ENCODE measurements at places on chromosomes 7 and 10. TPM values are rescaled to one million over a fixed set of nuclear protein-coding genes. Genes with fewer than 3 reads are reported as not detected.

Gene H2BK1
- total RNA-seq = not detected

Gene ZNF117
- total RNA-seq = 2.9 TPM

Gene PLAU
- 115 TPM for total RNA-seq

Gene ITIH5
- total RNA-seq = under 0.01 TPM

Gene CALML5
- not detected for total RNA-seq

Gene FXYD4
- total RNA-seq = not detected

Gene CALML3
- total RNA-seq = not detected

Gene SPACDR
- 1.1 TPM for total RNA-seq

Gene CCDC172
- not detected for total RNA-seq

Gene ITPRID1
- total RNA-seq = not detected

Gene KCND2
- under 0.01 TPM for total RNA-seq

- no peak for DNase-seq
Measured at GRCh38 chr10:18222866-18223265, 82.6 kb downstream of the CACNB2 start.

GRCh38 chr7:3133811-3134385, 90.2 kb upstream of the CARD11 start:
- no peak for DNase-seq

DNA sequence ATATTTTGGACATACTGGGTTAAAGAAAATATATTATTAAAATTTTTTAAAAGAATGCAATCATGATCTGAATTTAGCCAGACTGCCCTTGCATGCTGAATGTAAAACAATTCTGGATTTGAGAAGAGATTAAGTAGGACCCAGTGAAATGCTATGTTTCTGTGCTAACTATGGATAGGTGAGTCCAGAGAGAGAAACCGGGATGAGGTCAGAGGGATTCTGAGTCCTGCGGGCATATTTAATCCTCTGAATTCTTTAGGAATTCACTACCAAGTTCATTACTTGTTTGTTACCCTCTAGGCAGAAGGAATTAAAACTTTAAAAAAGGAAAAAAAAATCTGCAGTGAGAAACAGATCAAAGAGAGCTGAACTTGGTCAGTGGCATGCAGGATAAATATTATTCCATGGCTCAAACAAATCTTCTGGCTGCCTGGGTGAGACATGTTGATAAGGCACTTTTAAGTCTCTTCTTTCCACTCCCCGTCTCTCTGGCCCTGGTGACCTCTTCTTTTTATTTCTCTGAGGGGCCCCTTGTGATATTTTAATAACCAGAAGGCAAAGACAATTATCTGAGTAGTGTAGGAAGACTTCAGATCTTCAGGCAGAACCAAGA, 50.2 kb upstream of the LYZL1 start:
- no peak for DNase-seq

GRCh38 chr7:45506059-45506458, 68.1 kb upstream of the ADCY1 start:
- DNase-seq = no peak

DNA sequence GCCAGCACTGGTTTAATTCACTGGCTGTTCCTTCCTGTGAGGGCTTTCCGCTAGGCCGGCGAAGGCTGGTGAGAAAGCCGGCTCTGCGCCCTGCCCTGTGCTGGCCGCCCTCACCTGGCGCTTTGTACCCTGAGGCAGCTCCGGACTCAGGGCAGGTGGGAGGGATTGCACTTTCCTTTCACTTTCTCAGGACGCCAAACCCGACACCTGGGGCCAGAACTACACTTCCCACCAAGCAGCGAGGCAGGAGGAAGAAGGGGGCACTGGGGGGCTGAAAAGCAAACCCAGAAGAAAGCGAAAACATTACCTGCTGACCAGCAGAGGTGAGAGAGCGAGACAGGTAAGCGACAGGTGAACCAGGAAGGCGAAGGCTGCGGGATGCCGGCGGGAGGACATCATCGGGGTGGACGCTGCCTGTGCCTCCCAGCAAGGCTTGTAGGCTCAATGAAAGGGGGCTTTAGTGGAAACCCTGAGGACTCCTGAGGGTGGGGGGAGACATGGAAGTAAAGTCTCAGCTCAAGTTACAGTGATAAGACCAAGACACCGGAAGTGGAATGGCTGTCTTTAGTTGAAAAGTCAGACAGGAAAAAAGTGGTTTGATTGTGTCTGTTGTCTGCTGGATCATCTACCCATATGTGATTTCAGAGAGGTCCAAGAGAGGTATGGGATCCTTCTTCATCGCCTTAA, at the start of gene RAB19:
RAB19 (plus strand) TSS at position 181 of the 687 bp plus-strand sequence. CDS start 3,589 bp downstream, outside the sequence.
- no peak for DNase-seq

DNA sequence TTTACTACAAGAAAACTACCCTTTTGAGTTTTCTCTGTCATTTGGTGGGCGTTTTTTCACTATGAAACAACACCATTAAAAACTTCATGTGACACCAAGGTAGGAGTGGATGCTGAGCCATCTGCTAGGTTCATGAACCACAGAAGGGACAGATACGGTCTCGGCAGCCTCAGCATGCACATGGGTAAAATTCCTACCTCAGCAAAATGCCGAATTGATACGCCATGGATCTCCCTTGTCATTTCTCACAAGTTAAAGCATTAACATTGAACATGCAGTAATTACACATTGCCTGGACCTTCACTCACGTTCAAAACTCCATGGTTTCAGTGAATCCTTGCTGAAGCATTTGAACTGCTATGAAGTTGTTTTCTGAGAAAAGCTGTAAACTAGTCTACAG, 121.5 kb upstream of the EGR2 start:
- DNase-seq = no peak

GRCh38 chr10:62456611-62457101, 82.5 kb downstream of the ZNF365 start:
- DNase-seq = peak; percentile 6

DNA sequence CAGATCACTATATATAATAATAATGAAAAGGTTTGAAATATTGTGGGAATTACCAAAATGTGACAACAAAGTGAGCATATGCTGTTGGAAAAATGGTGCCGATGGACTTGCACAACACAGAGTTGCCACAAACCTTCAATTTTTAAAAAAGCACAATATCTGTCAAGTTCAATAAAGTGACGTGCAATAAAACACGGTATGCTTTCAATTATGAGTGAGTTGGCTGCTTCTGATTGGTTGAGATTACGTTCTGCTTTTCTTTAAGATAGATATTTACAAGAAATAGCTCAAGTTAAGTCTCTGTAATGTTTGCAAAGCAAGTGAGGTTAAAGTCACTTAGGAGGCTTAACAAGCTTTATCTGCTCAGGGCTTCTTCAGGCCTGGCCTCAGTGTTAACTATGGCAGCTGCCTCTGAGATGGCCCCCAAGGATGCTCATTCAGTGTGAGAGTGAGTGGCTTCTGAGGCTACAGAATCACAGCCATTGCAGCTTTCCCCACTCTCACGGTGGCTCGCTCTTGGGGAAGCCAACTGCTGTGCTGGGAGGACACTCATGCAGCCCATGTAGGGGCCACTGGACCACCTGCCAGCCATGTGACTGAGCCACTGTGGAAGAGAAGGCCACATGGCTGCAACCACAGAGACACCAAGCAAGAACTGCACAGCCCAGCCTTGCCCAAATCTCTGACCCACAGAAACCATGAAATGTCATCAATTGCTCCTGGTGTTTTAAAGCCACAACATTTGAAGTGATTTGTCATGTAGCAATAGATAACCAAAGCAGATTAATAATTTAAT, 78.3 kb upstream of the TMEM72 start:
- DNase-seq = no peak

GRCh38 chr7:41573015-41573414, 129.9 kb downstream of the INHBA start:
- peak; percentile 76 for DNase-seq

DNA sequence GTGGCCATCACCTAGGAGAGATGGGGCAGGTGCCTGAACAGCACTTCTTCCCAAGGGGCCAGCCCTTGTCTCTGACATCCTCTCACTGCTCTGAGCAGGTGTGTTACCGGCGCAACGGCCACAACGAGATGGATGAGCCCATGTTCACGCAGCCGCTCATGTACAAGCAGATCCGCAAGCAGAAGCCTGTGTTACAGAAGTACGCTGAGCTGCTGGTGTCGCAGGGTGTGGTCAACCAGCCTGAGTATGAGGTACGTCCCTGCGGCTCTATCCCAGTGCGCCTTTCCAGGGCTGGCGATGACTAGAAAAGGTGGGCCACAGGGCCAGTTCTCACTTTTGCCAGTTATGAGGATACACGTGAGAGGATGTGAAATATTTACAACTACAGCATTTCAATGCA, 54.3 kb upstream of the ZMIZ2 start:
- DNase-seq = no peak

DNA sequence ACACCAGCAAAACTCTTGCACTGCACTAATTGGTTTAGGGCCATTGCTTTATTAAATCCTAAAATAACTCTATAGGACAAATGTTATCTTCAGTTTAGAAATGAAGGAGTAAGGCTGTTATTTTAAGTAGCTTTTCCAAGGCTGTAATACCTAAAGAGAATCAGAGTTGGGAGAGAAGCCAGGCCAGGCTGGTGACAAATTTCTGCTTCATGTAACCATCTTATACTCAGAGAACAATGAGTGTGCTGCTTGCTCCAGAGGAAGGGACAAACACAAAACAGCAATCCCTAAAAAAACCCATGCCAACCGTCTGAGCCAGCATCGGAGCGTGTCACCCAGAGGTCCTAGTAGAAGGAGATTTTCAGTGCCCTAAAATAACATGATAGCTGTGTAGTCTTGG, 49.7 kb upstream of the TARP start:
- DNase-seq = no peak
